ENCODE measurements at places on chromosomes 7 and 10.

- DNase-seq, result no peak
These were observed 29.7 kb downstream of the VIPR2 start for GRCh38 chr7:159114981-159115380.

DNA sequence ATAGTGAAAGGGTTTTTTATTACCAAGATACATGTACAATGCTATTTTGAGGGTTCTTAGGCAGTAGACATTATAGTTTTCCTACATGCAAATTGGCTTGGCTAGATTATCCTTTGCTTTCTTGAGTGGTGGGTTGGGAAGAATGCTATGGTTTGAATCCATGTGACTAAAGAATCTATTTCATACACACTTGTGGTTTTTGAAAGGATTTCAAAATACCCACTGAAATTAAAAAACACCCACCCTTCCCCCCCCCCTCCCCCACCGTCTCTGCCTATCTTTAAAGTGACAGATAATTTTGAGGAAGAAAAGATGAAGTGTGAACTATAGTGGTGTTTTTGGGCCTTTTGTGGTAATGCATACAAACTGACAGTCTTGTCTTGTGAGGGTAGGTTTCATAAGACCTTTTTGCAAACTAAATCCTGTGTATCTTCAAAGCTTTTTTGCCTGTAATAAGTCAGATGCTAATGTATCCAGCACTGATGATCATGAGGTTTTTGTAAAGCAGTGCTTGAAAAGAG is 90.9 kb downstream of the TPST1 start:
- DNase-seq, result no peak

- no peak for DNase-seq
These were observed 26.1 kb upstream of the GRID1 start for GRCh38 chr10:86392723-86393094.

DNA sequence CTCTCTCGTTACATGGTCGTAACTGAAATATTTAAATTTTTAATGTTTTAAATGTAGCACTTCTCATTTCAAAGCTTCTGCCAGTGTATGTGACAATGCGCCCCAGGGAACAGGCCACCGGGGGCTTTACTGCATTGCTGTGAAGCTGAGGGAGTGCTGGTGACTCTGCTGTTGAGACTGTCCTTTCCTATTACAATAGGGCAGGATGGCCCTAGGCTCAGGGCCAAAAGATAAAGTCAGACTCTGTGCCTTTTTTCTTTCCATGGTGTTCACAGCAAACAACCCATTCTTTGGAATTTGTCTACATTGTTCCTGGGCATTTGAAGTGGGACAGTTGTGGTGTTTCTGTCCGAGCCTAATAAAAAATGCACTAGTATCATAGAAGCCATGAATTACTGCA is 107.3 kb downstream of the GALNT11 start:
- no peak for DNase-seq

GRCh38 chr7:73683788-73684693 is 644 bp downstream of the BUD23 start:
- no peak for DNase-seq

- peak; percentile 34 for DNase-seq
These were observed 326.4 kb downstream of the KCNMA1 start for GRCh38 chr10:77311186-77311585.

- no peak for DNase-seq
These were observed 1.9 kb upstream of the INMT start for GRCh38 chr7:30750010-30750409.

GRCh38 chr10:2886662-2887061 is 180.7 kb upstream of the PFKP start:
- no peak for DNase-seq

DNA sequence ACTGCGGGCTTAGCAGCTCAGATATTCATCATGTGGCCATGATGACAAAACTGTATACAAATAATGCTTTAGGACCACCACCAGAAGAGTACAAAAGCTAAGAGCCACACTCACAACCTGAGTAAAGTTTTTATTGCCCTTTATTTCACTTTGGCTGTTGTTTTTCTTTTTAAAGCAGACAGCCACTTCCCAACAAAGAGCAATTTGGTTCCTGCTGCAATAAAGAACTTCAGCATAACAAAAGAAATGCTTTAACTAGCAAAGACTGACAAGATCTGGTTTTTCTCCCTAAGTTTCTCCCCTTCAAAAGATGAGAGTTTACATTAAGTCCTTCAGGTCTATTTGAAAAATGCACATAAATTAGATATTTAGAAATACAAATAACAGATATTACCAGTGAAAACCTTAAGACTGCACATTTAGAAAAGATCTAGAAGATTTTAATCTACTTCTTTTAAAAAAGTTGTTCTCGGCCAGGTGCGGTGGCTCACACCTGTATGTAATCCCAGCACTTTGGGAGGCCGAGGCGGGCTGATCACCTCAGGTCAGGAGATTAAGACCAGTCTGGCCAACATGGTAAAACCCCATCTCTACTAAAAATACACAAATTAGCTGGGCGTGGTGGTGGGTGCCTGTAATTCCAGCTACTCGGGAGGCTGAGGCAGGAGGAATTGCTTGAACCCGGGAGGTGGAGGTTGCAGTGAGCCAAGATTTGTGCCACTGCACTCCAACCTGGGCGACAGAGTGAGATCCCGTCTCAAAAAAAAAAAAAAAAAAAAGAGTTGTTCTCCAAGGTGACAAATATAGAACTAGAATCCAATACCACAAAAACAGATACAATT is 59.4 kb downstream of the WAPL start:
- DNase-seq, result no peak

DNA sequence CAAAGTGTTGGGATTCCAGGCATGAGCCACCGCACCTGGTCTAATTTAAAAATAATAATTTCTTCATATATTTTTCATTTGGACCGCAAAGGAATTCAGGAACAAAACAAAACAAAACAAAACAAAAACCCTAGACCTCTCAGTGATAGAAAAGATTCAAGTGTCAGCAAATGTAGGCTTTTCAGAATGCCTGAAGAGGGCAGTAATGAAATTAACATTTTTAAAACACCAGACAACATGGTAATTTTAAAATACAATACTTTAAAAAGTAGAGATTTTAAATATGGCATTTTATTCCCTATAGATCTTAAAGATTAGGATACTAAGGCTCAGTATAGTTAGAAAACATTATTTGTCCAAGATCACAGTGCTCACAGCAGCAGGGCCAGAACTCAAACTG is 36.6 kb downstream of the DNMBP start:
- no peak for DNase-seq

DNA sequence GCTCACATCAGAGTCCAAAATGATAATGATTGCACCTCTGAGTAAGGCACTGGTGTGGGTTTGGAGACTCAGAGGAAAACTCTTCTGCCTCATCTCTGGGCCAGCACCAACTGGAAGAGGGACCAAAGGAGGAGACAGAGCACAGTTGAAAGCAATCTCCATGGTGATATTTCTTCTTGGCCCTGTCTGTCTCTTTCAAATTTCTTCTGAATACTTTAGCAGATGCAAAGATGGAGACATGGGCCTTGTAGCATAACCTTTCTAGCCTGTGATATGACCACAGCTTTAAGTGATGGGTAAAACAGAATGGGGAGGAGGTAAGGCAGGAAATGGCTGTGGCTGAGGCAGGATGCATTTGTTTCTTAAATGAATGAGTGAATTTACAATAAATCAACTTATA is 12.2 kb upstream of the GIMAP7 start:
- no peak for DNase-seq

GRCh38 chr7:18399436-18400235 is 95.9 kb upstream of the HDAC9 start:
- DNase-seq, result no peak

DNA sequence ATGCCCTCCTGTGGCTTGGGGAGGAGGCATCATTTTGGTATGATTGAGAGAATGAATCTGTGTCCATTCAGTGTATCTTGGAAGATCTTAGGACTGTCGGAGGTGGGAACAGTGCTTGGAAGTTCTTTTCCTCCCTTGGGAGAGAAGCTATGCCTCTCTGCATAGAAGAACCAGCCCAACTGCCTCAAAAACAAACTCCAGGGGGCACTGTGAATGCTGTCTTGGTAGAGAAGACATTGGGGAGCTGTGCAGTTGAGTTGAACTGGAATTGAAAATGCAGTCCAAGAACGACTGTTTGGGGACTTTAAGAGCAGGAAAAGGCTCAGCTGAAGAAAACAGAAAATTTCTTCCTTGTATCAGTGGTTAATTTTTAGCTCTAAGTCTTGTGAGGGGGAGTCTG is 4.9 kb upstream of the GJD4 start:
- DNase-seq, result no peak

DNA sequence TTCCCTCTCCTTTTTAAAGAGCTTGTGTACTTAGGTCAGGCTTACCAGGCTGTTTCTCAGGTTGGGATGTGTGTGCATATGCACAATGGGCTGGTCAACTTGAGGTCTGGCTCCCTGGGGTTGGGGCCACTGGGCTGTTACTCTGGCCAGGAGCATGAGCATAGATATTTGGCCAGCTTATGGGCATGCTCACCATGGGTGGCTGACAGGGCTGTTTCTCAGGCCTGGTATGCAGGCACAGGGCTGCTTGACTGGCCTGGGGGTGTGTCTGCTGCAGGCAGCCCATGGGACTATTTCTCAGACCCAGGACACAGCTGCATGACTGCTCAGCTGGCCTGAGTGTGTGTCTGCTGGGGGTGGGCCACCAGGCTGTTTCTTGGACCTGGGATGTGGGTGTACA is 34.6 kb downstream of the SCART1 start:
- no peak for DNase-seq

GRCh38 chr10:60429084-60429849 is 39.6 kb upstream of the ANK3 start:
- DNase-seq, result no peak

DNA sequence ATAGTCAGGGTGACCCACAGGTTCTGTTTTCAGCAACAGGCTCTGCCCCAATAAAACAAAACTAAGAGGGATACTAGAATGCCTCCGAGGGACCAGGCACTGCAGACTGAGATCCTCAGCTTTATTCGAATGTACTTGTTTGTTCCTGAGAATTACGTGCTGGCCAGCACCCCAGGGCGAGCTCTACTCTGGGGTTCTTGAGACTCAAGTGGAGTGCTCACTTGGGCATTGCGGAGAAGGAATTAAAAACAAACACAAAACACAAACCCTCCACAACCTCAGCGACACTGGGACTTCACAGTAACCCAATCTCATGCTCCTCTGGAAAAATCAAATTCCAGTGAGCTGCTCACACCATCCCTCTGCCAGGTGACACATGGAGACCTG is 250.7 kb downstream of the TNS3 start:
- no peak for DNase-seq

DNA sequence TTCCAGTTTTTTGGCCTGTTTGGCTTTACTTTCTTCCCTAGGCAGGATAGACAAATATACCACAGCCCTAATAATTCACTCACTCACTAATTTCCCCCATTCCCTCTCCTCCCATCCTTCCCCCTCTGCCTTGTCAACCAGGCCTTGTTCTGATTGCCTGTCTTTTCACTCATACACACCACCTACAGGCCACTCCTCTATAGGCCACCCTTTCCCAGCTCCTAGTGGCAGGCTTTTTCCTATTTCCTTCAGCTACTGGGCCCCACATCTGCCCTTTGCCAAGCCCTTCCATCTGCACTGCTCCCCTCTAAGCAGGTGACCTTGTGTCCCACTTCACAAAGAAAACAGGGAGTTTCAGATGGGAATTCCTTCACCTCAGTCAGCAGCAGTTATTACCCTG is 59.8 kb upstream of the MSRB2 start:
- DNase-seq, result peak; percentile 29

DNA sequence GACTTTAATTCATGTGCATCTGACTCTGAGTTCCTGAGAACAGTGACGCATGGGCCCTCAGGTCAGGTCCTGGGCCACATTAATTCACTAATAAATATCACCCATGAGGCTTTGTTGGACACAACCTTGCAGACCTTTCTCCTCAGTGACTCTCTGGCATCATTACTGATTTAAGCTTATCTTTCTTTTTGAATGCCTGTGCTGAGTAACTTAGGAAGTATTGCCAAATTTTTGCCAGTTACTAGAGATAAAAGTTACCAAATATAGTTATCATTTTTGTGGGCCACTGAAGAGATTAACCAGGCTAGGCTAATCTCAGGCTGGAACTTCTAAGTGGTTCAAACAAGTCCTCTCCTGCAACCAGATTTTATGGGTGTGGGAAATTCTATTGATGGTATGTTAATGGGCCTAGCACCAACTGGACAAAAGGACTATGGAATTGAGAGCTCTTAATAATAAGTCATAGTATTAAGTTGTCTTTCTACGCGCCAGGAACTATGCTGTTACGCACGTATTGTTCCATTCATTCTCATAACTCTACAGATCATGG is 28.8 kb upstream of the PRTFDC1 start:
- DNase-seq, result no peak

DNA sequence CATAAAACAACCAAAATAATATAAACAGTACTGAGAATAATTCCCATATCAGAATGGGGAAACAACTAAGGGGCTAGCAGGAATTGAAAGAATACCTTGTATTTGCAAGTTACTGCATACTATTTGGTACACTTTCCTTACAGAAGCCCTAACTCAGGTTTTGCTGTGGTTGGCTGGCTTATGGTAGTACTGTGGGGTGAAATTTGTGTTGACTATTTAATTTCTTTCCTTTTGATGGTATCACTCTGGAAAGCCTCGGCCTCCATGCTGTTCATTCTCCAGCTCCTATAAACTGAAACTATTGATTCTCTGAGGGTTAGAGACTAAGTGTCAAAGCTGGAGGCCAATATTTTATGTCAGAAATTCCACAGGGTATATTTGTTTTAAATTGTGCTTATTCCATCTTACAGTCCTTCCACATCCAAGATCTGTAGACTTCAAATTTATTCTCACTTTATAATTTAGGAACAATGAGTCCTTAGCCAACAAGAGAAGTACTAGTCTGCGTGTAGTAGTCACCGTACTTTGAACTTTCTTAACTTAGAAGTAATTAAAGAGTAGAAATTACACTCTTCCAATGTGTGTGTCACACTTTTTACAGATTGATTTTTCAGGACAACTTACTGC is 13.4 kb downstream of the SKIDA1 start:
- no peak for DNase-seq

- no peak for DNase-seq
These were observed 104.3 kb upstream of the PLXNA4 start for GRCh38 chr7:132680590-132680989.

DNA sequence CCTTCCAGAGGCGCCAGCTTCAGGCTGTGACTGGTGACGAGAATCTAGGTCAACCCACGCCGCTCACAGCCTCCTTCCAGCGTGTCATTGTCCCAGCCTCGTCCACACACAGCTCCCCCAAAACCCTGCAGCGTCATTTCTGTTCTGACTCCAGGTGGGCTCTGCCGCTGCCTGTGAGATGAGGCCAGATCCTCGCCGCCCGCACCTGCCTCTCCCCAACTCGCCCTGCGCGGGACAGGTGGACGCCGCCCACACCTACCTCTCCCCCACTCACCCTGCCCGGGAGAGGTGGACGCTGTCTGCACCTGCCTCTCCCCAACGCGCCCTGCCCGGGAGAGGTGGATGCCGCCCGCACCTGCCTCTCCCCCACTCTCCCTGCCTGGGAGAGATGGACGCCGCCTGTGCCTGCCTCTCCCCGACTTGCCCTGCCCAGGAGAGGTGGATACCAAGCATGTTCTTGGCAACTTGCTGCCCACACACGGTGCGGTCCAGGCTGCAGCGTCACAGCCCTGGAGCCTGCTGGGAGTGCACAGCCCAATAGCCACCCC is 32.0 kb upstream of the CFAP46 start:
- DNase-seq, result no peak

GRCh38 chr10:67079126-67079525 is 153.3 kb downstream of the LRRTM3 start:
- no peak for DNase-seq

GRCh38 chr10:133379152-133379800 is at the start of gene PAOX:
Gene PAOX, plus strand, starts transcription at chr10:133379262. Its CDS starts 55 bp downstream, at chr10:133379317.
- no peak for DNase-seq

GRCh38 chr10:96655461-96656197 is 64.7 kb downstream of the PIK3AP1 start:
- DNase-seq, result no peak

GRCh38 chr7:30510124-30511075 is 5.8 kb upstream of the GGCT start:
- peak; percentile 50 for DNase-seq
